ENCODE measurements at places on chromosomes 5 and 9. TPM values are rescaled to one million over a fixed set of nuclear protein-coding genes. Genes with fewer than 3 reads are reported as not detected.

Gene IFNA13
- not detected for total RNA-seq

Gene NEUROG1
- total RNA-seq: not detected

Gene NUTM2G
- total RNA-seq: not detected

Gene PCDHA13
- total RNA-seq: 1.8 TPM

Gene TSLP
- total RNA-seq: 0.12 TPM

Gene ZNF658
- total RNA-seq: 5.5 TPM

Gene ADAMTSL1
- 2.1 TPM for total RNA-seq

Gene EFNA5
- total RNA-seq: 1.7 TPM

Gene SIT1
- total RNA-seq: 0.52 TPM

Gene ANXA2R
- total RNA-seq: 0.90 TPM

Gene FABP6
- not detected for total RNA-seq

Gene SV2C
- total RNA-seq: 0.08 TPM

Gene ISOC1
- total RNA-seq: 8.3 TPM

Gene BARHL1
- total RNA-seq: not detected

Gene MRPL50
- 4.0 TPM for total RNA-seq

Gene SLC34A1
- not detected for total RNA-seq

Gene ANKRD55
- total RNA-seq: not detected

Gene IFNA21
- not detected for total RNA-seq

Gene ZBED3
- 12.4 TPM for total RNA-seq

Gene CCDC112
- 3.3 TPM for total RNA-seq

Gene PIP5KL1
- 1.3 TPM for total RNA-seq

Gene GDF9
- total RNA-seq: 0.19 TPM

Gene FOXD4L4
- total RNA-seq: not detected

Gene TLX3
- total RNA-seq: not detected

Gene GNA14
- 0.92 TPM for total RNA-seq

Gene HDHD3
- total RNA-seq: 27.7 TPM

Gene C9orf153
- not detected for total RNA-seq

Gene KCNIP1
- 0.32 TPM for total RNA-seq

Gene OR1N1
- not detected for total RNA-seq

Gene LRRC70
- total RNA-seq: 0.87 TPM

Gene SLC6A19
- 0.37 TPM for total RNA-seq

Gene N4BP3
- total RNA-seq: 0.23 TPM

Gene GABRG2
- total RNA-seq: 0.22 TPM

Gene GAPVD1
- total RNA-seq: 17.8 TPM

Gene MRPS30
- 12.5 TPM for total RNA-seq

Gene NME5
- total RNA-seq: 4.3 TPM

Gene CORO2A
- total RNA-seq: 0.37 TPM

Gene KIAA0825
- total RNA-seq: 2.6 TPM

Gene PAPPA
- 0.20 TPM for total RNA-seq

Gene DBH
- total RNA-seq: not detected

Gene TOR4A
- 6.5 TPM for total RNA-seq

Gene PFN3
- not detected for total RNA-seq

Gene PCDHB10
- 0.51 TPM for total RNA-seq

Gene TAF11L10
- total RNA-seq: not detected

Gene ARL14EPL
- not detected for total RNA-seq

Gene LHX6
- total RNA-seq: 1.2 TPM

Gene AMBP
- 103 TPM for total RNA-seq

Gene QSOX2
- total RNA-seq: 6.8 TPM

Gene OGN
- 0.28 TPM for total RNA-seq

Gene SLC25A2
- 0.69 TPM for total RNA-seq

Gene ADAMTS12
- total RNA-seq: 0.31 TPM

Data from pancreas (tissue), 10 donors.